ENCODE measurements at places on chromosomes 1 and 21. TPM values are rescaled to one million over a fixed set of nuclear protein-coding genes. Genes with fewer than 3 reads are reported as not detected.

The COX20 gene
- total RNA-seq: 38.9 TPM

- DNase-seq: peak; percentile 94
Observed at GRCh38 chr1:15046487-15047165, 106.9 kb upstream of the TMEM51 start.

GRCh38 chr1:199646761-199647160, 380.7 kb upstream of the NR5A2 start:
- no peak for DNase-seq

DNA sequence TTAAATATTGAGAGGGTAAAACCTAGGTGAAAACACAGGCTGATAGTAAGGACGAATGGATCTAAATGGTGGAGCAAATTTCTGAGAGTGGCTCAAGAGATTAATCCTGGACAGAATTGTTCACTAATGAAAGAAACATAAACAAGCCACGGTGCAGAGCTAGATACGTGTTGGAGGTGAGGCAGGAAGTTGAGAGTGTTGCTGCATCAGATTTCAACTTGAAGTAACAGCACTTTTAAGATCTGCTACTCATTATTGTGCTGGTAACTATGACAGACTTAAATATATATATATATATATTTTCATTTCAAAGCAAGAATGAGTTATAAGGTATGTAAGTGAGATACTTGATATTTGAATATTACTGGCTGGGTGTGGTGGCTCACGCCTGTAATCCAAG, 64.9 kb downstream of the PTGS2 start:
- no peak for DNase-seq

- DNase-seq: no peak
Observed at GRCh38 chr1:101122452-101123166, 97.0 kb upstream of the DPH5 start.

DNA sequence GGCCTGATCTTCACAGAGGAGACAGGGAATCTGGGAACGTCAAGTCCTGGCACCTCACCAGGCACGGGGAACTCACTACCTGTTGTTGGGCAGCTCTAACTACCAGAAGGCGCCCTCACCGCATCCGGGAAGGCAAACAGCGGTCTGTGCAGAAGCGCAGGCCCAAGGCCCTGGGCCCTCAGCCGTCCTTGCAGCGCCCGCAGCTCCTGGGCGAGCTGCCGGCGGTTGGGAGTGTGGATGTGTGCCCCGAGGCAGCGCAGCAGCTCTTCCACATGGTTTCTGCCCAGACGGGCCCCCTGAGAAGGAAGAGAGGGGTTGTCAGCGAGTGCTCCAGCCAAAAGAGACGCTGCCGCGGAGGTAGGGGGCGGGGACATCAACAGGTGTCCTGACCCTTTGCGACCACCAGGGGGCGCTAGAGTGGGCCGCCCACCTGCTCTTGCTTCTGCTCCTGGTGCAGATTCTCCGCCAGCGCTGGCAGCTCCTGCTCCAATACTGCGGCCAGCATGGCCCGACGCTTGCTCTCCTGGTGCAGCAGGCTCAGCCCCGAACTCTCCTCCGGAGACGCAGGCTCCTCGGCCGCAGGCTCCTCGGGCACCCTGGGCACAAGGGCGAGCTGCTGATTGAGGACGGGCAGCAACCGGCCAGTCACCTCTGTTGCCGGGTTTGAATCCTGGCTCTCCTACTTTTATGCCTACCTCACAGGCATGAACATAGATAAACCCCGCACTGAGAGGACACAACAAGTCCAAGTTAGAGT, 9.3 kb downstream of the MAP3K6 start:
- DNase-seq: peak; percentile 95

DNA sequence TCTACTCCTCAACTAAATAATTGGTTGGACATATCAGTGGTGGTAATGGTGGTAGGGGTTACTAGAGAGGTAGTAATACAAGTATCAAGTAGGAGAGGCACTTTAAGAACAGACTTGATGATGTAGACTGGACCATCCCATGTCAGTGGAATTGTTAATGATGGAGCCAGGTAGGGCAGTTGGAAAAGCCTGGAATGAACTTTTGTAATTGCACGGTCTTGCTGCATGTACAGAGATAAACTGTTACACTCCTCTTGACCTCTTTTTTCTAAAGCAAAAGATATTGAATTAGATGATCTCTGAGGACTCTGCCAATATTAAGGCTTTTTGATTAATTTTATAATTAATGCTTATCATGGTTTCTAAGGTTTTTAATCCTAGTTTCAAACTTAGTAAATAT, 5.8 kb downstream of the HMGCS2 start:
- no peak for DNase-seq

The FAM167B gene
- 1.1 TPM for total RNA-seq

GRCh38 chr1:69058454-69058853, 509.3 kb upstream of the LRRC7 start:
- DNase-seq: no peak

GRCh38 chr1:218349348-218350034, 4.4 kb downstream of the TGFB2 start:
- DNase-seq: no peak

- peak; percentile 89 for DNase-seq
Observed at GRCh38 chr1:228101994-228102790, 933 bp downstream of the C1orf35 start.

DNA sequence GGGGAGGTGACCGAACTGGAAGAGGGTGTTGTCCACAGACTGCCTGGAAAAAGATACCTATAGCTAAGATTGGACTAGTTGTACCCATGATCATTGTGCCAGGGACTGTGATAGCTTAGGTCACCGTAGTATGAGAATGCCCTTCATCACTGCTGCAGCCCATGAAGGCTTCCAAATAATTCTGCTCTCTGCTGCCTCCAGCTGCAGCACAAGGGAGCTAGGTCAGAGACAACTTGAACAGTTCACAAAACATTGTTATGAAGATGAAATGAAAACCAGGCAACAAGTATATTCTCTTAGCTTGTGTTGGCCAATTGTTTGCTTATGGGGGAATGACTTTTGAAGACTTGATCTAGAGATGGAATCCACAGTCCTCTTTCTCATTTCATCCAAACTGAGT, 246.7 kb downstream of the MRPL39 start:
- DNase-seq: no peak

- no peak for DNase-seq
Observed at GRCh38 chr1:207404849-207405525, 49.1 kb upstream of the CR2 start.

DNA sequence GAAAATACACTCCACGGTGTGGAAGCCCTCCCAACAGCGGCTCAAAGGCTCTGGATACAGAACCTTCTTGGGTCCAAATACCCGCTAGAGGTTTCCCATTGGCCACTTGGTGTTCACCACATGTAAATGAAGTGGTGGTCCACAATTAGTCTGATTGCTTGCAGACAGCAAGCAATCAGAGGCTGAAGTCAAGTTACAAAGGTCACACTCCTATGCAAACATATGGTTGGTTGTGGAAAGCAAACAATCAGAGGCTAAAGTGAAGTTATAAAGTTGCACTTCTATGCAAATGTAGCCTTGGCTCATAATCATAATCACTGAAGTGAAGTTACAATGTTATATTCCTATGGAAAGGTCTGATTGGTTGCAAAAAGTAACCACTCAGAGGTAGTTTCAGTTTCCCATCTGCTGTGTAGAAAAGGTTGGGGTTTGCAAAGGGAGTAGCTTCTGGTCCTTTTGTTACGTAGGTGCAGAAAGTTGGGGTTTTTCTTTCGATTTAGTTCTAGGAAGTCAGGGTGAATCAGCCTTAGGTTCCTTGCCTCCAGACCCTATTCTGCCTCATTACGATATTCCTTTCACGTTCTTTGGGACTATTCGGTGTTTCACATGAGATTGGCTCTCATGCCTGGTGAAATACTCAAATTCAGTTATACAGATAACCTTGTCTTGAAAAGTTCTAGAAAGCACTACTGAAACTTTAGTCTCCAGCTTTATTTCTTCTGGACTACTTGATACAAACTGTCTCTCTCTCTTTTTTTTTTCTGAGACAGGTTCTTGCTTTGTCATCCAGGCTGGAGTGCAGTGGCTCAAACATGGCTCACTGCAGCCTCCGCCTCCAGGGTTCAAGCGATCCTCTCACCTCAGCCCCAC, 36.7 kb upstream of the MTF2 start:
- no peak for DNase-seq

DNA sequence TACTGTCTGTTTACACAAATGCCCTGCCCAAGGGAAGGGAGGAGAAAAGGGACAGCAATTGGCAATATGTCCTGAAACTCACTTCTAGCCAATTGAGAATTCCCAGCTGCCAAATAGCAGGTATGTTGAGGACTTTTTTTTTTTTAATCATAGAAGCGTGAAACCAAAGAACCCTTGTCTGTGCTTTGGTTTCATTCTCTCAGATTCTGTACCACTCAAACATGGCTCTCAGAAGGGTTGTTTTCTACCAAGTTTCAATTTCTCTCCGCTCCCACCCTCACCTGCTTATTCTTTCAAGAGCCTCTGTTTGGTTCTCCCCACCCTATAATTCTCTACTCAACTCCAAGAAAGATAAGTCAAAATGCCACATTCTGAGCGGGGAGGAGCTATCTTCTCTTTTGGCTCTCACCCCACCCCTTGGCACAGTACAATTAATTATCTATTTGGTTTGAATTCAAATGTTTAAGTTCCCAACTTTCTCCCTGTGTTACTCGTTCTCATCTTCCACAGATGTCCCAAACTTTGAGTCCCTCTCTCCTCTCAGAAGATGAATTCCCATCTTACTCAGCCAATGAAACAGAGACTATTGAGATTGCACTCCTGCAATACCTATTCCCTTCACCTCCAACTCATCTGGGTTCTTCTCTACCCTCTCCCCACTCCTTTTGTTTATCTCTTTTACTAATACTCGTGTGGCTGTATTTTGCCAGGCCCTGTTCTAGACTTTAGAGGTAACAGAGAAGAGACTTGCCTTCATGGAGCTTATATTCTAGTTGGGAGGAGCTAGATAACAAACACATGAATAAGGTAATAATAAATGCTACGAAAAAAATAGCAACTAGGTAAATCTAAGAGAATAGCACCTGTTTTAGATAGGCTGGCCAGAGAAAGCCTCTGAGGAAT, 3.9 kb upstream of the TP53BP2 start:
- no peak for DNase-seq

The OR2T6 gene
- not detected for total RNA-seq

The FCRL2 gene
- total RNA-seq: not detected

- no peak for DNase-seq
Observed at GRCh38 chr1:15452216-15452615, 4.3 kb upstream of the CELA2A start.

The DDX59 gene
- 21.4 TPM for total RNA-seq

The SYT11 gene
- total RNA-seq: 0.40 TPM

The HCRTR1 gene
- not detected for total RNA-seq

The SLAMF9 gene
- not detected for total RNA-seq

The CNKSR1 gene
- 35.8 TPM for total RNA-seq

DNA sequence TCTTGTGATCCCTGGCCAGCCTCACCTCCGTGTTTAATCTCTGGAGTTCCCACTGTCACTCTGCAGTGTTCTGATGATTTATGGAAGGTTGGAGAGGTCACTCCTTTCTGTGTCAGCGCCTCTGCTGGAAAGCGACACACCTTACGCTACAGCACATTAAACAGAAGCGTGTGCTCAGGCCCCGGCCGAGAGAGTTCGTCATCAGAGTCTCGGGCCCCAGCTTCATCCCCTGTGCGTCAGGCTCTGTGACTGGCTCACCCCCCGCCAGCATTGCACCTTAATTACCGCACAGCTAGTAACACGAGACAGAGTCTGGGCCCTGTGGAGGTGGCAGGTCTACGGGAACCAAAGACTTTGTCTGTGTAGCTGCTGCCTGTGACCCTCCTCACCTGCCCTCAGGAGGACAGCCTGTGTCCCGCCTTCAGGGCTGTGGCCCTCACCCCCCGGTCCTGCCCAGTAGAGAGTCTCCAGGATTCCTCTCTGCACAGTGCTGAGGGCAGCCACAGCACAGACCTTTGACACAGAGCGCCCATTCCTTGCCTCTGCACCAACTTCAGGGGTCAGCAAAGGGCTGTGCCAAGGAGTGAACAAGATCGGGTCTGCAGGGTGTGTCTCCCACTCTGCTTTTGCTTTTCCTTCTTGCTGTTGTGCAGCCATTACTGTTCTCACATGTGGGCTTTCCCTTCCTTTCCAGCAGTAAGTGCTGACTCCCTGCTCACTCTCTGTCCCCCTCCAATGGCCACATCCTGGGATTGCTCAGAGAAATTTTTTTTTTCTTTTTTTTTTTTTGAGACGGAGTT, 157.6 kb downstream of the PGBD5 start:
- DNase-seq: peak; percentile 80

DNA sequence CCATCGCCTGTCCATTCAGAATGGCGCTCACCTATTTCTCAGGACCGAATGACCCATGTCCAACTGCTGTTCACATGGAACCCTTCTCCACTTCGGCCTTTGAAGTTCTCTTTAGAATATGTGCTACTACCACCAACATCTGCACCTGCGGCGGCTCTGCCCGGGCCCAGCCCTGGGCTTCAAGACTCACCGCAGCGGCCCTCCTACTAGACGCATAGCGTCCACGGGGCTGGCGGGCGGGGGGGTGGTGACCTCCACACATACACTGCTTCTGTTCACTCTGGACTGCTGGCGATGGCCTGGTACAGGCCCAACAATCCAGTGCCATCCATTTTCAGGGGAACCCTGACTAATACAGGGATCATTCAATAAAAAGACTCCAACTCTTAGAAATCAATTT, 394.2 kb downstream of the VAV3 start:
- DNase-seq: no peak

The TRIM46 gene
- 11.3 TPM for total RNA-seq
